ENCODE measurements at places on chromosomes 5 and 9. TPM values are rescaled to one million over a fixed set of nuclear protein-coding genes. Genes with fewer than 3 reads are reported as not detected.

DNA sequence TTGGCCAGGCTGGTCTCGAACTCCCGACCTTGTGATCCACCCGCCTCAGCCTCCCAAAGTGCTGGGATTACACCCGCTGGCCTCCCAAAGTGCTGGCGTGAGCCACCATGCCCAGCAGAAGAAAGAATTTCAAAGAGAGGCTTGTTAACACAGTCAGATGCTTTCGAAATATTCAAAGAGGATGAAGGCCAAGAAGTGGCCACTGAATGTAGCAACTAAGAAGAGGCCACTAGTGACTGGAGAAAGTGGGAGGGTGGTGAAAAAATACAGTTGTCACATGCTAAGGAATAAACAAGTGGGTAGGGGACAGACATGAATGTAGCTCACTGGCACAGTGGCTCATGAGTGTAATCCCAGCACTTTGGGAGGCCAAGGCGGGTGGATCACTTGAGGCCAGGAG, 13.0 kb upstream of the TPM2 start:
- no peak for DNase-seq

Gene LCP2
- not detected for total RNA-seq

- DNase-seq: no peak
These were observed 17.7 kb downstream of the BRD8 start for GRCh38 chr5:138160706-138161105.

DNA sequence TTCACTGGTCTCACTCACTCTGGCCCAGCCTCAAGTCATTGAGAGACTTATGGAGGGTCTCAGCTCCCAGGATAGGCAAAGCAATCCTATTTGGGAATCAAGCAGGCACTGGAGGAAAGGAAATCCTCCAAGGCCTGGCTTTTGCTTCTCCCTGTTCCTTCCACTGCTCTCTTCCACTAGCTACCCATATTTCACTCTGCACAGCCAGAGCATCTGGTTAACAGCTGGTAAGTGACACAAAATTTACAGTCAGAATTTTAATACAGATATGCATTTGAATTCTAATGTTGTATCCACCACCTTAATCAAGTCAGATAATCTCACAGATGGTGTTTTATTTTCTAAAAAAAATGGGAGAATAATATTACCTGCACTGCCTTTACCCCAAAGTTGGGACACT, 868 bp upstream of the C1QTNF2 start:
- DNase-seq: no peak

- peak; percentile 99 for DNase-seq
These were observed 502.7 kb downstream of the NR2F1-AS1 start for GRCh38 chr5:93078082-93079038.

DNA sequence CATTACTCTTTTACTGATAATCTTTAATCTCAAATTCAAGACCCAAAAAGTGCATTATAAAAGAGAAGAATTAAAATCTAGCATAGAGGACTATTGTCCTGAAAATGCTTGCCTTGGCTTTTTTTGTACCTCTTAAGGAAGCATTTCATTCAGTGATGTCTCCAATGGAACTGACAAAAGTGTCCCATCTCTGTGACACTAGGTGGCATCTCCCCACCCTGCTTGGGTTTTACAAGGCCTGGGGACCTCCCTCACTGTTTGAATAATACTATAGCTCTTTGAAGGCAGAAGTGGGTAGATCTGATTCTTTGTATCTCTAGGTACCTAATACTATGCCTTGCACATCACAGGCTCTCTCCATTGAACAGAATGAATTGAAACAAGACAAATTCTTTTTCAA, 180.6 kb downstream of the EPB41L4A start:
- no peak for DNase-seq

DNA sequence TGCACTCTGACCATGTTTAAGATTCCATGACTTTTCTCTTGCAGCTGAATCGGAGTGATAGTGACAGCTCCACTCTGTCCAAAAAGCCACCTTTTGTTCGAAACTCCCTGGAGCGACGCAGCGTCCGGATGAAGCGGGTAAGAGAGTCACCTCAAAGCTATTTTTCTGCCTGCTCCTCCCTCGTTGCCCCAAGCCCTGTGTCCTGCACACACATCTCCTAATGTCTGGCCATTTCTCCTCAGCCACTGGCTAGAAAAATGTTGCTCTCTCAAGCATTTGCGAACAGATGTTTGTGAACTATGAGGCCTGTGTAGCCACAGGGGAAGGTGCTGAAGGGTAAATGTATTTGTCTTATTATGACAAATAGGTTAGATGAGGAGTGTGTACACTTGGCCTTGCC, 25.7 kb upstream of the RARS1 start:
- no peak for DNase-seq

GRCh38 chr9:101022704-101023103, 5.8 kb upstream of the PLPPR1 start:
- no peak for DNase-seq
